ENCODE measurements at places on chromosomes 6 and 20.
A peak's percentile ranks its signal among the peaks of the same experiment; 100 is the strongest.

DNA sequence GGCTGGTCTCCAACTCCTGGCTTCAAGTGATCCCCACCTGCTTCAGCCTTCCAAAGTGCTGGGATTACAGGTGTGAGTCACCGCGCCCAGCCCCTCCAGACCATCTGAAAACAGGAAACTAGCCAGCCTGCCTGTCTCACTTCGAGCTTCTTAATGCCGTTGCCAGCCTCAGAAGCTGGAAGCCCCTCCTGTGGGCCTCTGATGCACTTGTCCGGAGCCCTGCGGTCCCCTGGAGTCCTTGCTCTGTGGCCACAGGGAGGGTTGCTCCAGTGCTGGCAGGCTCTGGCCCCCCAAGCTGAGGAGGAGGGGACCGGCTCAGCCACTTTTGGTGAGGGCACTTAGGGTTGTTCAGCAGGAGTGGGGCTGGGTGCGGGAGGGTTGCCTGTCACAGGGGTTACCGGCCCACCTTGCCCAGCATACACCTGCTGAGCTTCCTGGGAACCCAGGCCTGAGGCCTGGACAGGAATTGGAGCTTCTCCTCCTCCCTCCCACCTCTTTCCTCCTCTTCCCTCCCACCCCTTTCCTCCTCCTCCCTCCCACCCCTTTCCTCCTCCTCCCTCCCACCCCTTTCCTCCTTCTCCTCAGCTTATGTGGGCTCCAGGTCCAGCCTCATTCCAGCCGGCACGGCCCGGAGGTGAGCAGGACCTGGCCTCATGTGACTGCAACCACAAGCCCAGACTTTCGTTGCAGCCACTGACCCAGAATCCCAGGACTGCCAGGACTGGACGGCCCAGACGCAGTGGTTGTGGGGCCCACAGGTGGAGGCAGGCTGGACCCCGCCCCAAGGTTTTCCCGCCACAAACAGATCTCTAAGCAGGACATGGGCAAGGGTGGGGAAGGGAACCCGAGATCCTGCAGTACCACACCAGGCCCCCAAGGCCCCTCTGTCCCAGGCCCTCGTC, 9.4 kb upstream of the BIRC7 start:
- no peak for DNase-seq

DNA sequence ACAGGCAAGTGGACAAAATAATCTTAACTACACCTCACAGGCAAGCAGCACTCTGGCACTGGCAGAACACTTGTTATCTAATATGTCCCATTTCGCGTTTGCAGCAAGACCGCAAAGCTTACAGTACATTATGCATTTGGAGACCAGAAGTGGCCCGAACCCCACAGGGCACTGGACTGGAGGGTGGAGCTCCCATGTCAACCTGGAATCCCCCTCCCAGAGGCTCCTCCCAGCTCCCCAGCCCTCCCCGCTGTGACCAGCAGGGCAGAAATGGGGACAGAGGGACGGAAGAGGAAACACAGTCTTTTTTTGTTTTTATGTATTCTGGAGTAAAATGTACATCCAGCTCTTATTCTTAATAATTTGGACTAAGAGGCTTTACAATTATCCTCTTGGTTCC, 263.7 kb downstream of the SMOC2 start:
- no peak for DNase-seq

GRCh38 chr6:42118162-42119001, 24.0 kb downstream of the C6orf132 start:
- peak; percentile 33 for DNase-seq

- no peak for DNase-seq
These were observed 529.9 kb upstream of the MMS22L start for GRCh38 chr6:97812940-97813339.

GRCh38 chr6:129115471-129115870, 232.5 kb downstream of the LAMA2 start:
- DNase-seq = no peak

GRCh38 chr6:24205020-24205492, 79.0 kb downstream of the NRSN1 start:
- peak; percentile 36 for DNase-seq

- DNase-seq = peak; percentile 89
These were observed 7.6 kb upstream of the RNF114 start for GRCh38 chr20:49928411-49929141.

DNA sequence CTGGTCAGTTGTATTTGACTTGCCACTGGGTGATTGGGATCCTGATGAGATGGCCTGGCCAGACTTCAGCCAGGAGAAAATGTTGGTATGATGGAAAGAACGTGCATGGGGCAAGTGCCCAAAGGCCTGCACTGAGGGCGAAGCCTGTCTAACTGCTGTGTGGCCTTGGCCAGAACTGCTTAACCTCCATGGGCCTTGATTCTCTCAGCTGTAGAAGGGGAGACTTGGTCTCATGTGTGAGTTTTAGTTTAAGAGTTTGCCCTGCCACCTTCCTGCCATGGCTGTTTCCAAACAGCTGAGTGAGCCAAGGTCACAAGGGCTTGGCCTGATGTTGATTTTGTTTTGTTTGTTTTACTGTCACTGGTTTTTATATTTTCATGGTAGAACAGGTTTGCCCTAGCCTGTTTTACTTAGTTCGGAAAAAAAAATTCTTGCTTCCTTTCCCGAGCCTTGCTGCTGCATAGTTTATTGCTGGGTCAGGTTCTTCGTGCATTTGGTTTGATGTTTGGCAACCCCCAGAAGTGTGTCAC, 35.3 kb downstream of the DSTN start:
- no peak for DNase-seq

DNA sequence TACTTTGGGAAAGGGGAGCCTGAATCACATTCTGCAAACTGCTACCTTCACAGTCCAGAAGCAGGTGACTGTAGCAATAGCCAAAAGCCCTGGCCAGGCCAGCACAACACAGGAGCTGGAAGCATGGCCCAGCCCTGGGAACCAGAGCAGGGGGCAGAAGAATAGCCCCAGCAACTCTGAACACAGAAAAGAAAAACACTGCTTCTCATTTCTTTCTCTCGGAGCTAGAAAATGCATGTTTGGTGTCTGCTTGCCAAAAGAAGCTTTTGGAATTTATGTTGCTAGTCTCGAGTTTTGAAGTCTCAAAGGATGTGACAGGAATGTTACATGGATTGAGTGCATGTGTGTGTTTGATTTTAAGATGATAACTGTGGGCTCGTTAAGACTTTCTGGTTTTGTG, 79.8 kb upstream of the SCAF8 start:
- DNase-seq = no peak

- DNase-seq = no peak
These were observed 159.4 kb upstream of the SULF2 start for GRCh38 chr20:47944682-47945081.

DNA sequence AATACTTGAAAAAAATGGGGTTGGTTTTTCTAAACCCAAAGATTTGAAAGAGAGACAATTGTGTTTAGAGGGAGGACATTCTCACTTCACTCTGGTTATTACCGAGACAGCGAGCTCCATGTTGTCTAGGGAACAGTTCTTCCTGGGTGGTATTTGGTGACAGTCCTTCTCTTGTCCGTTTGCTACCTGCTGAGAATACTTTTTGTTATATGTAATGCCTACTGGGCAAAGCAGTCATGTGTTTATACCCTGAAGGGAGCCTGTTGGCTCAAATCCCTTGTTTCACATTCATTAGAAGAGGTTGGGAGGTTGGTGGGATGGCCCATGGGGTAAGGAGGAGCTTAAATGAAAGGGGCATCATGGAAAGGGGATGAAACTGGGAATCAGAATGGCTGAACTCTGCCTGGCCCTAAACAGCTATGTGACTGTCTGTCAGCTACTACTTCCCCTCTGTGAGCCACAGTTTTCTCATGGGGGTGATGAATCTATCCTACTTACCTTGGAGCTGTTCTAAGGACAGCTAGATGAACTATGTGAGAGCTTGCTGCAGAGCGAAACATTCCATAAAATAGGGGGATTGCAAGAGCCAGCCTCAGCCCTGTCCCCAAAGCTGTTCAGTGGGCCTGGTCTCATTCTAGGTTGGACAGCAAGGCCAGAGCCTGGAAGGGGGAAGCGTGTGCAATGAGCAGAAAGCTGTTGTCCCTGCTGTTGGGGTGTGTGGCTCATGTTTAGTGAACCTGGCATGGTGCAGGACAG, 43.5 kb downstream of the FNDC1 start:
- no peak for DNase-seq

- DNase-seq = no peak
These were observed 77.5 kb upstream of the TRAF3IP2 start for GRCh38 chr6:111683157-111683556.
